ENCODE measurements at places on chromosomes 2 and 18. TPM values are rescaled to one million over a fixed set of nuclear protein-coding genes. Genes with fewer than 3 reads are reported as not detected.

The MERTK gene
- total RNA-seq: 0.20 TPM

The METAP1D gene
- total RNA-seq: 3.7 TPM

The SGO2 gene
- total RNA-seq: 4.2 TPM

The ACTG2 gene
- 0.64 TPM for total RNA-seq

The PER2 gene
- 29.7 TPM for total RNA-seq

The ABCB11 gene
- not detected for total RNA-seq

The SNED1 gene
- total RNA-seq: 170 TPM

GRCh38 chr2:226869371-226869770, 33.5 kb downstream of the RHBDD1 start:
- H3K27ac ChIP-seq: no peak overlapping the region
- no peak overlapping the region for H3K4me3 ChIP-seq
- no peak for DNase-seq
- H3K36me3 ChIP-seq: peaks cover 37% of the 10 kb centered on the region
- no peaks in the 10 kb centered on the region for H3K27me3 ChIP-seq
- H3K4me1 ChIP-seq: no peaks in the 10 kb centered on the region

GRCh38 chr18:76691800-76692199, 130.6 kb upstream of the ZNF236 start:
- no peak overlapping the region for H3K27ac ChIP-seq
- peaks cover 3% of the 10 kb centered on the region for H3K27me3 ChIP-seq
- no peak for DNase-seq
- H3K36me3 ChIP-seq: no peaks in the 10 kb centered on the region

- no peaks in the 10 kb centered on the region for H3K4me1 ChIP-seq
- H3K4me3 ChIP-seq: no peak overlapping the region
- H3K36me3 ChIP-seq: no peaks in the 10 kb centered on the region
Measured at GRCh38 chr2:200756618-200757321, 54.9 kb upstream of the BZW1 start.

- H3K36me3 ChIP-seq: no peaks in the 10 kb centered on the region
- no peaks in the 10 kb centered on the region for H3K4me1 ChIP-seq
- peaks cover 3% of the 10 kb centered on the region for H3K27me3 ChIP-seq
- no peak for DNase-seq
Measured at GRCh38 chr2:109196081-109196875, 67.3 kb downstream of the SH3RF3 start.

GRCh38 chr2:169979025-169979424, 151.8 kb downstream of the UBR3 start:
- peaks cover 17% of the 10 kb centered on the region for H3K36me3 ChIP-seq
- H3K27me3 ChIP-seq: no peaks in the 10 kb centered on the region
- H3K27ac ChIP-seq: no peak overlapping the region

- no peaks in the 10 kb centered on the region for H3K36me3 ChIP-seq
- no peak for DNase-seq
- H3K27me3 ChIP-seq: no peaks in the 10 kb centered on the region
- H3K4me1 ChIP-seq: no peaks in the 10 kb centered on the region
- H3K4me3 ChIP-seq: no peak overlapping the region
Measured at GRCh38 chr2:128502200-128502599, 183.5 kb upstream of the HS6ST1 start.

- H3K4me1 ChIP-seq: peaks cover 11% of the 10 kb centered on the region
- no peaks in the 10 kb centered on the region for H3K27me3 ChIP-seq
- no peak for DNase-seq
- no peak overlapping the region for H3K4me3 ChIP-seq
- no peaks in the 10 kb centered on the region for H3K36me3 ChIP-seq
Measured at GRCh38 chr2:74269667-74270066, 71.3 kb downstream of the MTHFD2 start.

GRCh38 chr2:169509298-169509885, at the start of gene KLHL41:
Gene KLHL41, plus strand, starts transcription at chr2:169509702. Its CDS starts 77 bp downstream, at chr2:169509779.
- no peaks in the 10 kb centered on the region for H3K4me1 ChIP-seq
- no peak within 1 kb of the TSS for H3K27ac ChIP-seq
- no peak within 1 kb of the TSS for H3K4me3 ChIP-seq
- H3K27me3 ChIP-seq: no peaks in the 10 kb centered on the region

GRCh38 chr2:240921995-240922244, 15.8 kb downstream of the CROCC2 start:
- H3K36me3 ChIP-seq: no peaks in the 10 kb centered on the region
- no peaks in the 10 kb centered on the region for H3K4me1 ChIP-seq
- no peaks in the 10 kb centered on the region for H3K27me3 ChIP-seq
- no peak for DNase-seq
- H3K4me3 ChIP-seq: no peak overlapping the region
- H3K27ac ChIP-seq: no peak overlapping the region

DNA sequence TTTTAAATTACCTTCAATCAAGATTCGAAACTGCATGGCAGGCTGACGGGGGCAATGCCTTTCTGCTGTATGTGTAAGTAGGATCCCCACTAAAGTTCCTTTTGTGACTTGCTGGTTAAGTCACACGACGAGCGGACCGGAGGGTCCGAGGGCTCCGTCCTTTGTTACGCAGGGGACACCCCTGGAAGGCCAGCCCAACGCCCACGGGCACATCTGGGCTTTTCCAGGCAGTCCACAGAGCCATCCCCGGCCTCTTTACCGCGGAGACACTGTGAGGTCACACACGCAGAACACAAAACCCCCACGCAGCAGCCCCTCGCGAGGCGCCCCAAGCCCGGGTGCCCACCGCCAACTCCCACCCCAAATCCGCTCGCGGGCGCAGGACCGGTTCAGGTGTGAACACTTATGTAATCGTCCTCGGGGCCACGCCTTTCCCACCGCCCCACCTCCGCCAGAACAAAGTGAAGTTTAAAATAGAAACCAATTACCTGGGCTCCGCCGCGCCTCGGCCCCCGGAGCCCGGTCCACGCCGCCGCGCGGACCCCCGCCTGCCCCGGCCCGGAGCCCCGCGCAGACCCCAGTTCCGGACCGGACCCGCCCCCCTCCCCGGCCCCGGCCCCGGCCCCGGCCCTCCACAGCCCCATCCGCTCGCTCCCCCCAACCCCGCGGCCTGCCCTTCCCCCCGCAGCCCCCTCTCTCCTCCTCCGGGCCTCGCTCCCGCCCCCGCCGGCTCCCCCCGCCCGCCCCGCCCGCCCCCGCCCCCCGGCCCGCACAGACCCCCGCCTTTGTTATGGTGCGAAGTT, 4.2 kb downstream of the ZNF516 start:
- peak overlapping the region; percentile 23 for H3K27ac ChIP-seq
- H3K36me3 ChIP-seq: no peaks in the 10 kb centered on the region
- peak; percentile 28 for DNase-seq
- peaks cover 42% of the 10 kb centered on the region for H3K4me1 ChIP-seq

DNA sequence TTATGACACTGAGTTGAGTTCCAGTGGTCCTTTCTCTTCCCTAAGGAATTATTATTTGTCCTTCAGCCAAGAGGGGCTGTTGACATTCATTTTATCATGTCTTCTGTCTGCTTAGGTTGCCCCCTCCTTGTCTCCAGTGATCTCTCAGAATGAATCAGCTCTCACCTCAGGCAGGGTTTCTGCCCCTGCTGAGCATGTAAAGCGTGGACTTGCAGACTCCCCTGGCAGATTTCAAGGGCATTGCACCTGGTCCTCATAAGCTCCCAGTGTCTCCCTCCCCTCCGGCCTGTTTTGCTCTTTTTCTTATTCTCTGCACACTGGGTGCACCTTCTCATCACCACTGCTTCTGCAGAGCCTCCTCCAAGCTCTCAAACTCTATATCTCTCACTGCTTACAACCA, 188.4 kb downstream of the KCNS3 start:
- H3K4me1 ChIP-seq: no peaks in the 10 kb centered on the region
- no peak for DNase-seq
- H3K27me3 ChIP-seq: no peaks in the 10 kb centered on the region

DNA sequence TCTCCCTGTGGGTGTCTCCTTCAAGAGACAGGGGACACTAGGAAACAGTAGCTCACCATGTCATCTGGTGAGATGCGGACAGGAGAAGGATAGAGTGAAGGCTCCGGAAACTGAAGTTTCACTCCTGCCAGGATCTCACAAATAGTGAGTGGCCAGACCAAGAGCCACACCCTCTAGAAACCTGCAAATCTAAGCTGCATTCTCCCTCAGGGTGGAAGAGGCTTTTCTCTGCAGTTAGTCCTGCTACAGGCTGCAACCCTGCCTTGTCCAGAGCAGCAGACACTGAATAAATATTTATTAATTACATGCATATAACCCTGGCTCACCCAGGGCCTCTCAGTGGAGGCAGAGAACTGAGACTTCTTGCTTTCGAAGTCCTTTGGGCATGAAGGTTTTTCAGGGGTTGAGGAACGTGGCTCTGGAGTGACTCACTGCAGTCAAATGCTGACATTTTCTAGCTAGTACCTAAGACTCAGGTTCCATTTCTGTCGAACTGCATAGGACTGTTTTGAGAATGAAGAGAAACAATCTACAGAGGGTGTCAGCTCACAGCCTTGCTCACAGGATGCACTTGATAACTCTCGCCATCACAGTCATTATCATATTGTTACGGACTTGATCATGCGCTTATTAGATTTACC, 87.3 kb downstream of the ACTR2 start:
- H3K27ac ChIP-seq: no peak overlapping the region
- DNase-seq: no peak
- H3K36me3 ChIP-seq: no peaks in the 10 kb centered on the region
- H3K27me3 ChIP-seq: no peaks in the 10 kb centered on the region
- no peak overlapping the region for H3K4me3 ChIP-seq

DNA sequence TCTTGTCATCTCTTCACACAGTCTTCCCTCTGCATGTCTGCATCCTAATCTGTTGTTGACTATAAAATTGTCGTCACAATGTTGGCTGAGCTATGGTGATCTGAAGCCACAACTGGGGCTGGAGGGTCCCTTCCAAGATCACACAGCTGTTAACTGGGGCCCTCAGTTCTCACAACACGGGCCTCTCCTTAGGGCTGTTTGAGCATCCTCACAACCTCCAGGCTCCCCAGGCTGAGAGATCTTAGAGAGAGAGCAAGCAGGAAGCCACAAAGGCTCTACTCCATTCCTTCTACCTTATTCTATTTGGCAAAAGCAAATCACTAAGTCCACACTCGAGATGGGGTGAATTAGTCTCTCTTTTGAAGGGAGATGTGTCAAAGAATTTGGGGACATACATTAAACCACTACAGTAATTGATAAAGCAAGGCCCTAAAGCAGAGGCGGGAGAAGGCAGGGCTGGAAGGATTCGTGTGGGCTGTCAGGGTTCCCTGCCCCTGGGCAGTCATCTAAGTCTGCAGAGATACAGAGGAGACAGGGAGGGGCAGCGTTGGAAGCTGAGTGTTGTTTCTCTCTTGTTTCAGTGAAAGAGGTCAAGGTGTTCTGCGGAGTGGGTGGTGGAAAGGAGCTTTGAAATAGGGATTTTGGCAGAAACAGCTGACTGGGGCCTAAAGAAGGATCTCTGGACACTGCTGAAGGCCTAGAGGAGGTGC, 15.9 kb downstream of the MYO7B start:
- no peaks in the 10 kb centered on the region for H3K27me3 ChIP-seq
- no peak for DNase-seq
- H3K27ac ChIP-seq: no peak overlapping the region
- no peaks in the 10 kb centered on the region for H3K36me3 ChIP-seq
- no peaks in the 10 kb centered on the region for H3K4me1 ChIP-seq
